ENCODE measurements at places on chromosomes 4 and X.

DNA sequence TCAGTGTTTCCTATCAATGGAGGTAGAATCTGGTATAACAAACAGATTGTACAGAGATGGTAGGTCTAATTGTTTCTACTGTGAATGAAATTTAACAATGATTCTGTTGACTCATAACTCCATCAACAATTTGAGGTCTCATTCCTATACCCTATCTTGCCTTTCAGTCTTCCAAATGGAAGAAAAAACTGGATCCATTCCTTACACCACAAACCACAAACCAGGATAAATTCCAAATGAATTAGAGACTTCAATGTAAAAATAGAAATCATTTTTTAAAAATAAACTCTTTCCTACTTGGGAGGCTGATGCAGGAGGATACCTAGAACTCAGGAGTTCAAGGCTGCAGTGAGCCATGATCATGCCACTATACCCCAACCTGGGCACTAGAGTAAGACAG, 114.4 kb upstream of the WDR44 start:
- no peak for DNase-seq

- no peak for DNase-seq
Measured at GRCh38 chr4:57113870-57114269, 3.7 kb upstream of the IGFBP7 start.

DNA sequence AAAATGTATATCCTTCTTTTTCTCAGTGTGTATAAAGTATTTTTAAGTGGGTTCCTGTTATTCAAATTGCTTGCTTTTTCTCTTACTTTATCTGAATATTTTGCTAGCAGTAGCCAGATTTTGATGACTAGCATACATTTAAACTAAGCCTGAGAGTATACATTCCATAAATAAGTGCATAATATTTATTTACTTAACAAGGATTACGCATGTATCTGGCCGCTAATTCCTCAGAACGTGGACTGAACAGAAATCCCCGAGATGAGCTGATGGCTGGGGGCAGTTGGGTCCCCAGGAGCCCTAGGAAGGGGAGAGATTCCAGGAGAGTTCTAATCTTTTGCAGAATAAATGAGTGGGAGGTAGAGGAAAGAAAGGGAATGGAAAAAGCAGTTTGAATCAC, 91.0 kb downstream of the PHOX2B start:
- DNase-seq: no peak

GRCh38 chrX:13983734-13984133, 46.0 kb downstream of the GEMIN8 start:
- DNase-seq: no peak

Measured in left colon (tissue), 2 donors.